ENCODE measurements at places on chromosomes 3 and 15. TPM values are rescaled to one million over a fixed set of nuclear protein-coding genes. Genes with fewer than 3 reads are reported as not detected.

Gene SMCO1
- total RNA-seq = not detected

Gene LRRN1
- 2.4 TPM for total RNA-seq

Gene MST1
- total RNA-seq = 5.7 TPM

Gene THBS1
- total RNA-seq = 2.0 TPM

Gene GOLGA8G
- not detected for total RNA-seq

Gene SKOR1
- 0.33 TPM for total RNA-seq

Gene PRICKLE2
- total RNA-seq = not detected

Gene HDAC11
- total RNA-seq = 2.3 TPM

Gene XIRP1
- 18.2 TPM for total RNA-seq

Gene SLC6A1
- total RNA-seq = not detected

Gene CCDC54
- total RNA-seq = not detected

Gene EFCAB12
- total RNA-seq = 0.65 TPM

Gene MESP2
- total RNA-seq = not detected

Gene PRSS50
- not detected for total RNA-seq

Gene AMIGO3
- total RNA-seq = not detected

Gene GABRA5
- not detected for total RNA-seq

Gene C3orf80
- not detected for total RNA-seq

Gene RHCG
- not detected for total RNA-seq

Gene TRPM1
- not detected for total RNA-seq

Gene IL17RC
- total RNA-seq = 0.27 TPM

Gene MYL3
- not detected for total RNA-seq

Gene SERPINI1
- 0.94 TPM for total RNA-seq

Gene FBXW12
- total RNA-seq = not detected

Gene ZDHHC23
- 3.9 TPM for total RNA-seq

Gene CELF6
- 0.82 TPM for total RNA-seq

Gene CRTAP
- total RNA-seq = 21.9 TPM

Gene ERICH6
- not detected for total RNA-seq

Gene MINAR1
- total RNA-seq = 0.63 TPM

Gene SUSD5
- total RNA-seq = not detected

Gene STARD9
- 1.9 TPM for total RNA-seq

Gene TRIM42
- not detected for total RNA-seq

Gene NRG4
- total RNA-seq = 0.41 TPM

Gene TUSC7
- not detected for total RNA-seq

Gene GPR149
- total RNA-seq = not detected

Gene LRRC49
- not detected for total RNA-seq

Gene FEZF2
- total RNA-seq = not detected

Gene FOXB1
- 0.46 TPM for total RNA-seq

Gene MCF2L2
- total RNA-seq = 1.4 TPM

Gene RPL39L
- total RNA-seq = 4.7 TPM

Gene C15orf40
- total RNA-seq = 32.7 TPM

Gene FILIP1L
- total RNA-seq = 0.28 TPM

Gene ROPN1
- total RNA-seq = not detected

Gene P2RY13
- total RNA-seq = not detected

Gene PDCD10
- total RNA-seq = 68.2 TPM

Gene SOX14
- total RNA-seq = not detected

Gene GOLGA6L10
- total RNA-seq = not detected

Measured in activated T-cell treated with anti-CD3 and anti-CD28 coated beads, Interleukin-2, amount 50 U/mL, for 4 hours (primary cell).